ENCODE measurements at places on chromosomes 11 and 22.

DNA sequence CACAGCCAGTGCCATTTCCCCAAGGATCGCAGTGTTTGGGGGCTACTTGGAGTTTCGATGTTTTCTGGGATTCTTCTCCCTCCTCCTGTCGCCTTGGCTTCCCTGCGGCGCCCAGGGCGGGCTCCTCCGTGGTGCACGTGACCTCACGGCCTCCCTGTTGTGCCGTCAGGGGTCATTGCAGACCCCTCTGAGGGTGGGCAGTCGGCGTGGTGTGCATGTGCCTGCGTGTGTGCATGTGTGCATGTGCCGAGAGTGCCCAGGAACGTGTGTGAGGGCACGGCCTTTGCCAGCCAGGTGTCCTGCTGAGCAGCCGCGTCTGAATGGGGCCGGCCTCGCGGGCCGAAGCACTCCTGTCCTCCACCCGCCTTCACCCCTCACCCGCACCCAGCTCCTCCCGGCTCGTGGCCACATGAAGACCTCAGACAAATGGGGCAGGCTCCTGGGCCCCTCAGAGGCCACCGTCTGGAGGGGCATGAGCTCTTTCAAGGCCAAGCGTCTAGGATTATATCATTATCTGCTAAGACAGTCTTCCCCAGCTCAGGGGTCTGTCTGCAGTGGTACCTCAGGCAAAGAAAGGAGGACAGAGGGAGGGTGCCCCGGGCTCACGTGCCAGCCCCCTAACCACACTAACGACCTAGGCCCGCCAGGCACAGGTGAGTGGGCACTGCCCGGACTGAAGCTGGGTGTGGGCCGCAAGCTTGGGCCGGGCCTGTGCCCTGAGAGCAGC lies 9.4 kb upstream of the MRPL23 start:
- no peak for DNase-seq

DNA sequence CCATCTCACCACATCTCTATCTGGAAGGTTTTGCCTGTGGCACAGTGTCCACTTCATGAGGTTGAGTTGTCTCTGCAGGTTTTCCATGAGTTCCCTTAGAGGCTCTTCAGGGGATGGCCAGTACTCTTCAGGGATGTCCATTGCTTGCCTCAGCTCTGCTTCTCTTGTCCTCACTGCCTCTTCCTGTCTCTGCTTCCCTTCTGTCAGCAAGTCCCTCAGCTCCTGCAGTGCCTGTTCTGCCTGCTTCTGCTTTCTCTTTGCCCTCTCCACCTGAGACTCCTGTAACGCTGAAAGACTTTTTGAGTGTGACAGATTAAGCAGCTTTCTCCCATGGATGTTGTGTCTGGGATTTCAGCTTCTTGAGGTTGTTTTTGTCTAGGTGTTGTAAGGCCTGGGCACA lies 38.2 kb upstream of the MRPL17 start:
- no peak for DNase-seq

- no peak for DNase-seq
Measured at GRCh38 chr11:10524471-10524870, 16.5 kb downstream of the RNF141 start.

- DNase-seq, result no peak
Measured at GRCh38 chr11:76683161-76684095, 12.9 kb upstream of the LRRC32 start.

DNA sequence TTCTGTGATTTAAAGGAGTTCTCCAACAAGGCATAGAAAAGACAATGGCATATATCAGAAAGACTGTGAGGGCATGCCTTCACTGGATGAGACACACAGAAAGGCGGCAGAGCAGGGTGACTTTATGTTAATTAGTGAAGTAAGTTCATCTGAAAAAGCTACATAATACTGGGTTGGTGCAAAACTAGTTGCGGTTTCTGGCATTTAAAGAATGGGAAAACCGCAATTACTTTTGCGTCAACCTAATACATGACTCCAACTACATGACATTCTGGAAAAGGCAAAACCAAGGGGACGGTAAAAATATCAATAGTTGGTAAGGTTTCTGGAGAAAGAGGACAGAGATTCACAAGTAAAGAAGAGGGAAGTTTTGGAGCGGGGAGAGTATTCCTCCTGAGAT lies 5.1 kb downstream of the RFPL1 start:
- no peak for DNase-seq

DNA sequence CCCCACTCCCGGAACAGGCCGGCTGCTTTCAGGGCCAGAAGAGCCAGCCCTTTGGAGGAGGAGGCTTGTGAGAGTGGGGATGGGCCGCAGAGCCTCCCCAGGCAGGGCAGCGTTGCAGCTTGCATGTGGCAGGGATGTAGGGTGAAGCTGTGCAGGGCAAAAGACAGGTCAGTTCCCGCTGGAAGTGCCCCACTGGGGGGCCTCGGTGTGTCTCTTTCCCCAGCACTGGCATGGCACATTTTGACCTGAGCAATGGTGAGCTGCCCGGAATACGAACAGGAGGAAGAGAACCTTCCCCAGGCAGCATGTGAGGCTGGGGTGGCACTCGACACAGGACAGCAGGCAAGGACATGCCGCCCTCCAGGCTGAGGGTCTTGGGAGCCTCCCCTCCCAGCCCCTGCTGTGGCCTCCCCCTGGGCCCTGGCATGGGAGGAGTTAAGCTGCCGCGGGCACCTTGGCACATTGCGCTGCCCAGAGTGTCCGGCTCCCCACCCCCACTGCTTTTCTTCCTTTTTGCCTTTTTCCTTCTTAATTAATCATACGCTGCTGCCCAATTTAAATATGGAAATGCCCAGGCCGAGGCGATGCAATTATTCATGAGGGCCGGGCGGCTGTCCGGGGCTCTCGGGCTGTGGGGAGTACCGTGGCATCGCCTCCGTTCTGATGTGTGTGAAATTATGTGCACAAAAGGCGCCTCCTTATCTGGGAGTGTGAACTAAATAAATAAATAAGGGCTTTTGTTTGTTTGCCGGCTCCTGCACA lies 76.0 kb upstream of the WNT7B start:
- DNase-seq, result peak; percentile 52

DNA sequence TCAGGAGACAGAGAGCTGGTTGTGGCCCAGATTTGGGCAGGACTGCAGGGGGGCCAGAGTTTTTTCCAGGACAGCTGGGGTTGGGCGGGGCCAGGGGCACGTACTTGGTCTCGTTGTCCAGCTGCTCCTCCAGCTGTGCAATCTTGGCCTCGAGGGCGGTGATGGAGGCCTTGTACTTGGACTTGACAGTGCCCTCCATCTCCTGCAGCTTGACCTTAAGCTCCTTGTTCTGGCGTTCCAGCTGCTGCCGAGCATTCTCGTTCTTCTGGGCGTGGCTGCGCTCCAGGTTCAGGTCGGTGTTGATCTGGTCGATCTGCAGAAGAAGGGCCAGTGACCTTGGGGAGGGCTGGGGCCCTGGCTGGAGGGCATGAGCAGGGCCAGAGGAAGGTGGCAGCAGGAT lies 32.1 kb downstream of the APOL1 start:
- no peak for DNase-seq

DNA sequence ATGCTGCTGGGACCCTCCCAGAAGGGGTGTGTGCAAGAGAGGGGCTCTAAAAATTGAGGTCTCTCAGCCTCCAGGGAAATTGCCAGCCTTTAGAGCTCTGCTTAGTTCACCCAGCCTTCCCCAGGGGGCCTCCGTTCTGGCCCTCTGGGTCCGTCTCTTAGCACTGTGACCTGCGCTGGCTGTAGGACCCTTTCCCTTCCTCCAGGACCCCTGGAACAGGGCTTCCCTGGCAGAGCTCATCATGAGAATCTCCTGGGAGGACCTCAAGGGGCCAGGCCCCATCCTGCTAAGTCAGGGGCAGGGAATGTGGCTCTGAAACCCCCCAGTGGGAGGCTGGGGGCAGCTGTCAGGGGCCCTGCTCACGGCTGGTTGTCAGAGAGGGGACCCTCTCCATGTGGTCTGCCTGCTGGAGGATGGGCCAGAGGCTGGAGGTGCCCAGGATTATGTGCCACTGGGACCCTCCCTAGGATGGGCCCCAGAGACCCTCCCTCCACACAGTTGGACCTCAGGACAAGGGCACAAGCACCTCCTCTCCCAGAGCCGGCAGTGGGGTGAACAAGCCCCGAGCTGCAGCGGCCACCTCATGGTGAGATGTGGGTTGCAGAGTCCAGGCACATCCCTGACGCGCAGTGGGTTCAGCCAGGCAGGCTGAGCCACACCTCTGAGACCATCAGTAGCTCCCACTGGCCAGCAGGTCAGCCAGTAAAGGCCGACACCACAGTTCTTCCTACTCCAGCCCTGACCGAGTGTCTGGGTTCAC lies 27.1 kb upstream of the GAL start:
- no peak for DNase-seq

GRCh38 chr11:46351148-46351547 lies 3.9 kb downstream of the DGKZ start:
- no peak for DNase-seq

DNA sequence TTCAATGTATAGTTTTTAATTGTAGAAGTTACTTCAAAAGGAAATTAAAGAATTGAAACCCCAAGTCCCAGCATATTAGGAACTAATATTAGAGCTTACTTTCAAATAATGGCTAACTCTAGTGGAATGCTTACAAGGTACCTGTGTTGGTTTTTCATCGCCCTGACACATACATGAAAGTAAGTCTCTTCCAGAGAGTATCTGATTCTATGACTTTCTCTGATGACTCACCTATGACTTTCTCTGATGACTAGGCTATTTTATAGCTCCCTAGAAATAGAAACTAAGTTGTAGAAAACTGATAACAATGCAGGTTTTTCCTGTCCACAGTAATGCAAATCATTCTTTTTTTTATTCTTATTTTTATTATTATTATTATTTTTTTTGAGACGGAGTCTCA lies 33.6 kb upstream of the MMP7 start:
- DNase-seq, result no peak

DNA sequence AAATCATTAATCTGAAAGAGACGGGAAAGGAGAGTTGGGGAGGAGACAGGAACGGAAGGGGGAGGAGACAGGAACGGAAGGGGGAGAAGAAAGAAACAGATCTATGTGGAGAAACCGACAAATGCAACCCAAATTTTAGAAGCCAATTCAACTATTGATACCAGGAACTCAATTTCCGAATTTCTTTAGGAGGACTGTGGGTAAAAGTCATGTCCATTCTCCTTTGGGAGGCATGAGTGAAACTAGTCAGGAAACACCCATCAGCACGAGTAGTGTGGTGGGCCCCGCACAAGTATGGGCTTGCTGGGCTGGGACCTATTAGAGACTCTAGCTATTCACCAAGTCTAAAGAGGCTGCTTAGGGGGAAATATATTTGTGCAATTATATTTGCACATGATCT lies 18.1 kb downstream of the ANO3 start:
- DNase-seq, result no peak

DNA sequence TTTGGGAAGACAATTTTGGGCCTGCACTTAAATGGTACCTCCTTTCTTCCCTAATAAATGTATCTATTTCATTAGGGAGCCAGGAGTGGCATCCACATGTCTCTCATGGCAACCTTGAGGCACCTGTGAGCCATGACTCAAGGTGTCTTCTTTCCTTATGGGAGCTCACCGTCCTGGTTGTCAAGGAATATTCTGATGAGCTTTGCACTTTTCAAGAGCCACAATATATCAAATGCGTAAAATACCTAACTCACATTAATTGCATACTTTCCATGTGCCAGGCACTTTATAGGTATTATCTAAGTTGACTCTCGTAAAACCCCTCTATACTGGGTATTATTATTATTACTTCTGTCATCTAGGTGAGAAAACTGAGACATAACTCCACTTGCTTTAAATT lies 32.5 kb downstream of the MUC15 start:
- DNase-seq, result no peak

DNA sequence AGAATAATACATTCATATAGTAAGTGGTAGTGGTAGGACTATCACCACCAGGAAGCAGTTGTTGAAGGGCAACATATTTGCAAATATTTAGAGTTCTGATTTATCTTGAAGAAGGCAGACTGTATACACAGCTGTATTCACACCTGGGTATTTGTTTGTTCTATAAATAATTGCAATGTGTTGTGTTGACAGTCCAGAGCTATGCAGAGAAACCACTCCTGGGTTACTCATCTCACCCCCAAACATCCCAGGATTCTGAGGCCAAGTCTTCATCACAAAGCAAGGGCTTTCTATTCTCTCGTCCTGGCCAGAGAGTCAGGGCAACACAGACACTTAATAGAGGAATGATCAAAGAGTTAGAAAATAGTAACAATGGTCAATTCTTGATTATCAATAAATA lies 102.1 kb upstream of the FAT3 start:
- no peak for DNase-seq

GRCh38 chr22:36580846-36581245 lies 51.9 kb upstream of the EIF3D start:
- no peak for DNase-seq

- DNase-seq, result no peak
Measured at GRCh38 chr11:22194306-22194705, 1.4 kb downstream of the ANO5 start.

- DNase-seq, result no peak
Measured at GRCh38 chr22:24506802-24507438, 11.8 kb downstream of the UPB1 start.

GRCh38 chr11:93917673-93918072 lies 67.3 kb upstream of the VSTM5 start:
- no peak for DNase-seq

GRCh38 chr22:24928322-24928721 lies 18.2 kb downstream of the LHFPL7 start:
- no peak for DNase-seq

GRCh38 chr11:87258171-87258833 lies 220.6 kb downstream of the TMEM135 start:
- peak; percentile 89 for DNase-seq

DNA sequence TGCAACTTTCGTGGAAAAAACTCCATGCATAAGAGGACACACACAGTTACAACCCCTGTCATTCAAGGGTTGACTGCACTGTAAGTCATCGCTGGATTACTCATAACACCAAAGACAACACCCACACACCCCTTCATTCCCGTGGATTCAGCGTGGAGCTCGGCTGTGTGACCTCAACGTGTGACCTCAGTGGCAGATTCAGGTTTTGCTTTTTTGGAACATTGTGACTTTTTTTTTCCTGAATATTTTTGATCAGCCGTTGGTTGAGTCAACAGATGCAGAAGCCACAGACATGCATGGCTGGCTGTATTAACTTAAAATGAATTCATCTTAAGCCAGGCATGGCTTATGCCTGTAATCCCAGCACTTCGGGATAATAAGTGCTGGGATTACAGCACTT lies 19.7 kb upstream of the MUC5AC start:
- DNase-seq, result no peak

GRCh38 chr22:47608421-47608820 lies 846.0 kb downstream of the TBC1D22A start:
- DNase-seq, result no peak

- DNase-seq, result no peak
Measured at GRCh38 chr22:31019191-31019930, 50.3 kb downstream of the TUG1 start.

GRCh38 chr11:76742902-76743301 lies 40.3 kb upstream of the TSKU start:
- no peak for DNase-seq

- DNase-seq, result peak; percentile 52
Measured at GRCh38 chr11:6240781-6241180, 1.9 kb downstream of the CNGA4 start.

GRCh38 chr11:111000400-111001080 lies 245.0 kb upstream of the POU2AF2 start:
- DNase-seq, result no peak

GRCh38 chr11:128473636-128474035 lies 113.7 kb downstream of the ETS1 start:
- DNase-seq, result no peak
